ENCODE measurements at places on chromosomes 2 and 18.
A peak's percentile ranks its signal among the peaks of the same experiment; 100 is the strongest.

DNA sequence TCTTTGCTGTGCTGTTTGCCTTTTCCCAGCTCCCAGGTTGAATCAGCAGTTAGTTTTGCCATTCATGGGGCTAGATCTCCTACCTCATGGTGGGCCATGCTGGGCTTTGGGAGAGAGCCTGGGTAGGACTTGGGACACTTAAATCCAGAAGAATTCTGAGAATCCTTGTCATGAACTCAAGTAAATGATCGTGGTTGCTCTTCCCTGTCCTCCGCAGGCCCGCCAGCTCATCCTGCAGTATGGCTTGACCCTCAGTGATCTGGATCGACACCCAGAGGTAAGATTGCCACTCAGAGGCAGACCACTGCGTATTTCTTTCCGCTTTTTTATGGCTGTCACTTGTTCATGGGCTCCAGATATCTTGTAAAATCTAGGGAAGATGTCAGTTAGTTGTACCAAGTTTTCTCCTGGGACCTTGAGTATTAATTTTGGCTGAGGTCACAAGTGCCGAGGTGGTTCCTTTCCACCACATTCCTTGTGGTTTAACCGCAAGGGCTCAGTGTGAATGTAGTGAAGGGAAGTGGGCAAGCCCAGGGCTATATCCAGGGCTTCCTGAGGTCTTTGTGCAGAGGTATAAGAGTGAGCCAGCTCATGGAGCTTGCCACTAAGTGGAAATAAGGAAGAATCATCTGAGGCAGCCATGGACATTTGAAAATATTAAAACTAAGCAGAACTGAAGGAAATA lies 37.7 kb downstream of the RPIA start:
- no peak for DNase-seq

DNA sequence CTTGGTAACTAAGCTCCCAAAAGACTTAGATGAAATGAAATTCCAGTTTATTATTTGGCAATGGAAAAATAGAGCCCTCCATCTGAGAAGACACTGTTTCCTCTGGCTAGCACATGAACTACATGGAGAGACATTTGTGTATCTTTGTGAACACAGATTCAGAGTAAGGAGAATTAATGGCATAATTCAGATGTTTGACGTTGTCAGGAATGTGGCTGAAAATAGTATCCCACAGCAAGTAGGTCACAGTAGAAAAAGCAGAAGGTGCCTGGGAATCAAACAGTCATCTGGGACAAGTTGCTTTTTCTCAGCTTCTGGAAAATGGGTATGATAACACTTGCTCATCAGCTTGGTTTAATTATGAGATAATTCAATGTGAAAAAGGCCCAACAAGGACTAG lies 288.6 kb downstream of the PTPRM start:
- peak; percentile 10 for DNase-seq

- DNase-seq: no peak
Measured at GRCh38 chr18:11864471-11864870, 13.3 kb downstream of the CHMP1B start.

- DNase-seq: no peak
Measured at GRCh38 chr18:48734460-48734859, 195.6 kb downstream of the CTIF start.

DNA sequence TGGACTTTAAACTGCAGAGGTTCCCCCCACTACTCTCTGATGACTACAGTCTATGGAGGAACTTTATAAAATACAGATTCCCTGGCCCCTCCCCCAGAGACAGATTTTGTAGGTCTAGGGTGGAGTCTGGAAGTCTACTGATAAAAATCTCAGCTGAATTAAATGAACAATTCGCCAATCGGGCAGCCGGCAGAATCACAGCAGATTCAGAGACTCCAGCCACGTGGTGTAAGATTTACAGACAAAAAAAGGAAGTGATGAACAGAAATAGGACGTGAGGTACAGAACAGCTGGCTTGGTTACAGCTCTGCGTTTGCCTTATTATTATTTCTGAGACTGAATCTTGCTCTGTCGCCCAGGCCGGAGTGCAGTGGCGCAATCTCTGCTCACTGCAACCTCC lies 21.4 kb upstream of the MTA3 start:
- DNase-seq: no peak

DNA sequence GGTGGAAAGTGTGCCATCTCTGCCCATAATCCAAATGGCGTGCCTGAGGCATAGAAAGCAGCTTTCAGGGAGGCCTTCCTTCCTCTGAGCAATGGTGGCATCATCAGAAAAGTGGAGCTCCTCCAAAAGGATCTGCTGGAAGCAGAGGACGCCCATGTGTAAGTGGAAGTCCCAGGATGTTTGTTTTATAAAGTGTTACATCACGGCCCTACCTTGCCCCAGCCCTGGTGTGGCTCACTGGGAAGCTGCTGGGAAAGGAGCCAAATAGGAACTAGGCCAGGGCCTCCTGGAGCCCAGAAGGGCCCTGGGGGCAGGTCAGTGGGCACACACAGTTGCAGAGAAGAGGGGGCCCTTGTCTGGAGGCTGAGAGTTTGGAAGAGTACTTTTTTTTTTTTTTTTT lies 4.2 kb upstream of the ODC1 start:
- no peak for DNase-seq

DNA sequence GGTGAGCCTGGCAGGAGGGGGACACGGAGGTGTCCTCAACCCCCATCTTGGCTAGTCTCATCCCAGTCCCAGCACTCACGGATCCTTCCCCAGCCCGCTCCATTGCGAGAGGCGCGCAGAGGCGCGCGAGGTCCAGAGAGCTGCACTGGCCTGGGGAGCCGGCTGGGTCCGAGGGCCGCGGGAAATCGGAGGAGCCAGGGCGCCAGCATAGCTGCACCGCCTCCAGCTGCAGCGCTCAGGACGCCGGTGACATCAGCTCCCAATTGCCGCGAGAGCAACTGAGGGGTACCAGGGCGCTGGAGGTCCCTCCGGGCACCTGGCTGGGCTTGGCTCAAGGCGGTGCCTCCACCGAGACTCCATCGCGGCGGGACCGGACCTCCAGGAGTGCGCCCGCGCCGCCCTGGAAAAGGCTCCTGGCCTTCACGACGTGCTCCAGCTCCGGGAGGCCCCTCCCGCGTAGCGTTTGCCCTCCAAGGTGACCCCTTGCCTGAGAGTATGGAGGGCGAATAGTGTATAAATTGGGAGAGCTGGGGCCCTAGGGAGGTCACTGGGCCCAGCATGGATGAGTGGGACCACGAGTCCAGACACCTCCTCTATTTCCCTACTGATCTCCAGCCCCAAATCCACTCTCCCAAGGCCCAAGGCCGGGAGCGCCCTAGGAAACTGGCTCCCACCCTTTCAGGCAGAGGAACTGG lies 5.5 kb downstream of the RTKN start:
- no peak for DNase-seq

- peak; percentile 40 for DNase-seq
Measured at GRCh38 chr2:100610381-100610831, 47.6 kb downstream of the PDCL3 start.

- DNase-seq: no peak
Measured at GRCh38 chr18:57797209-57797651, 5.9 kb downstream of the ATP8B1 start.

GRCh38 chr2:75130171-75130570 lies 69.1 kb downstream of the TACR1 start:
- DNase-seq: no peak

DNA sequence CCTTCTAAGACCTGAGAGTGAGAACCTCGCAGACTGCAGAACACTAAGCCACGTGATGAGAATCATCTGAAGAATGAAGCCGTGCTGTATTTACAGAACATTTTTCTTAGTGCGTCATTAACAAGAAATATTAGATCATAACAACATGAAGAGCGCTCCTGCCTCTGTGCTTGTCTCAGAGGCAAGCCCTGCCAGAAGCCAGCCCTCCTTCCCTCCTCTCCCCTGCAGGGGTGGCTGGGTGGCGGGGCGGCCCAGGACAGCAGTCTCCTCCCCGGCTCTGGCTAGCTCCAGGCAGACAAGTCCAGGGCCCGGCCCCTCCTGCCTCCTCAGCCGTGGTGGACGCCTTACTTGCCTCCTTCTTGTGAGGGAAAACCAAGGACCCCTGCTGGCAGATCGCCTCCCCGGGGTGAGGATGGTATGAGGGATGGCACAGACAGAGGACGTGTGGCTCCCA lies 262.7 kb downstream of the TWIST2 start:
- peak; percentile 85 for DNase-seq

DNA sequence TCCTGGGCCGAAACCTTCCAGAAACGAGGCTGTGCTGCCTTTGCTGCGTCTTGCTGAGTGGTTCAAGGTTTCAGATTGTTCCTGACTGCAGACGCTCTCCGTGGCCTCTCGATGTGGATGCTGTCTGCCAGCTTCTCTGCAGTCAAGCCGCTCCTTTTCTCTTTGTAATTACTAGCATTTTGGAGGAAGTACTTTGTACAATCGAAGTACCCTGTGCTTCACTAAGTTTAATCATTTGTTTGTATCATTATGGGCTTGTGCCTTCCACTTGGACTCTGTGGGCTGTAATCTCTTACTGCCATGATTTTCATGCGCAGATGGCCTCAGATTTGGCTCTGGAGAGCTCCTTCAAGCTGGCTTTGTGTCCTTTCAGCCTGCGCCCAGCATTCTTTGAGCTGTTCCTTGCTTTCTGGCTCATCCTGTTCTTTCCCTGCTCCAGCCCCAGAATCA lies 49.3 kb downstream of the TRAF3IP1 start:
- no peak for DNase-seq

GRCh38 chr18:58026395-58026794 lies 17.6 kb upstream of the NEDD4L start:
- DNase-seq: no peak

DNA sequence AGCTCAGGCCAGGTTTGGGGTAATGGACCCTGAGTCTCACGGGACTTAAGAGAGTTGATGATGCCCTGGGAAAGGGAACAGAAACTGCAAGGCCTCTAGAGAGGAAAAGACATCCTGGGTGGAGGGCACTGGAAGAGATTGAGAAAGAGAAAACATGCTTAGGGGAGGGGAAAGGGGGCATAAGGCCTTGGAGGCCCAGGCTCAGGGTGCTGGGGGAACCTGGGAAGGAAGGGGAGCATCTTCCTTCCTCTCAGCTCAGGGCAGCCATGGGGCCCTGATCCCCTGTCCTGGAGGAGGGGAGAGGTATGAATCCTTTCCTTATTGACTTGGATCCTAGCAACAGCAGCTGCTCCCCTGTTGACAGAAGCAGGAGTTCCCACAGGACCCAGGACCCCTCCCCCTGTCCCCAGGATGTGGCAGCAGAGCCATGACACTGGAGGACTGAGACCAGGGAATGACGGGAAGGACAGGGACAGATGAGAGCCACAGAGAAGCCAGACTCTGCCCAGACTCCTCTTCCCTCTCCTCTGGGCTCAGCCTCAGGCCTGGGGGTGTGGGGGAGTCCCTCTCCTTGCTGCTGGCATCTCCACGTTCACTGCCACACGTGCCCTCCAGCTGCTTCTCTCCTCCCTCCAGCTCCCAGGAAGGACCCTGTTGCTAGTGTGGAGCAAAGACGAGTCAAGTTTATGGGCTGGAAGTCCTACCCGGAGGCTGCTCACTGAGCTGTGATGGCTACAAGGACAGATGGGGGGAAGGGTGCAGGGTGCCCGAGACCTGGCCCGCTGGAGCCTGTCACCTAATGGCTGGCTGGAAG lies 815 bp downstream of the GPBAR1 start:
- no peak for DNase-seq

DNA sequence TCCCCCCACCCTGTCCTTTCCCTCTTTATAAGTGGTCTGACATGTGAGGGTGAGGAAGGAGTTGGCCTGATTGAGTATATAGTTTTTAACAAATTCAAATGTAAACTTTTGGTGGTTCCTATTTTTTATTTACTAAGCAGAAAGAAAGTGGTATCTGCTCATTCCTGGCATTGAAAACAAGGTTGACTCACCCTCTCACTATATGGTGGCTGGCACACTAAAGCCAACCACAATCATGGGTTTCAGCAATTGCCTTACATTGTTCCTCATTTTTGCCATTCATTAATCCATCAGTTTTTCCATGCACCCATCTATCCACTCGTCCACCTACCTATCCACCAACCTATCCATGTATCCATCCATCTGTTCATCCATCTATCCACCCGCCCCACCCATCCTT lies 75.4 kb upstream of the IGFBP5 start:
- DNase-seq: no peak

GRCh38 chr2:156653675-156654074 lies 217.5 kb downstream of the GPD2 start:
- DNase-seq: no peak

- no peak for DNase-seq
Measured at GRCh38 chr2:100965596-100965995, 36.5 kb upstream of the RPL31 start.

GRCh38 chr2:152394326-152394725 lies 59.4 kb downstream of the FMNL2 start:
- no peak for DNase-seq

- no peak for DNase-seq
Measured at GRCh38 chr2:10404324-10405143, 43.6 kb downstream of the ODC1 start.

DNA sequence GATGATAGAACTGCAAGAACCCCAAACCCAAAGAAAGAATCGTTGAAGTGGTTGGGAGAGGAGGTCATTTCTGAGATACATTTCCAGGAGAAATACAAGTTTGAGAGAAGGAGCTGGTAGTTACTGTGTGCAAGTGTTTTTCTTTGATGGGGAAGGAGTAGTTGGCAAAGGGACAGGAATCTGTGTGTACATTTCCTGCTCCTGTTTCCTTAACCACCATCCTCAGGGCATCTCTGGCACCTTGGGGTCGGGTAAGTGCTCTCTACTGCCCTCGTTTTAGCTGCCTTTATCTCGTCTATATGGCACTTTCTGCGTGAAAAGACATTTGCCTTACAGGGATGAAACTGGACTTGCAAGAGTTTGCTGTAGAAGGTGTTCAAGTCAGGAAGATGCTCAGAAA lies 27.3 kb downstream of the CDC42EP3 start:
- no peak for DNase-seq

DNA sequence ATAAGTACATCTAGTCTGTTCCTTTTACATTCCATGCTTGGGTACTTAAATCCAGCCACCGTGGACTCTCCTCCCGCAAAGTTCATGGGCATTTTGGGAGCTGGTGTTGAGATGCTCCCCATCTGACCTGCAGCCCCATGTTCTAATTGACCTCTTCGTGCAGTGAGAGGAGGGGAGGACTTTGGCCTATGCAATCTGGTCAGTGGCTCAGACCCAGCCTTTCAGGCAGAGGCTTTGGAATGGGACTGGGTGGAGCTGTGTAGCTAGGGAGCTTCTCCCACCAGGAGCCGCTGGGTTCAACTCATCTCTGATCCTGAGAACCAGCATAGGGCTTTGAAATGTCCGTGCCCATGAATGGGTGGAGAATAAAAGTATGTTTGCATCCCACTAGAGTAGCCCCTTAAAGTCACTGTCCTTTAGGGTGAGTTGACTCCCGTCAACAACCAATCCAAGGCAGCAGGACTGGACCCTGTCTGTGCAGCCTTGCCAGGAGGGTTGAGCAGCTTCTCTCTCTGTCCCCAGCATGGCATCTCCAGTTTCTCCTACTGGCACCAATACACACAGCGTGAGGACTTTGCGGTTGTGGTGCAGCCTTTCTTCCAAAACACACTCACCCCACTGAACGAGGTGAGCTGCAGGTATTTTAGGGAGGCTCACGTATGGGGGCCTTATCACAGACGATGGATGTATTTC lies 120.0 kb upstream of the PPP1CB start:
- peak; percentile 27 for DNase-seq

Data from trophoblast cell (in vitro differentiated cells and primary cell).